Dorsolateral prefrontal cortex (tissue), 122 donors: ENCODE measurements at places on chromosomes 11 and 22.

DNA sequence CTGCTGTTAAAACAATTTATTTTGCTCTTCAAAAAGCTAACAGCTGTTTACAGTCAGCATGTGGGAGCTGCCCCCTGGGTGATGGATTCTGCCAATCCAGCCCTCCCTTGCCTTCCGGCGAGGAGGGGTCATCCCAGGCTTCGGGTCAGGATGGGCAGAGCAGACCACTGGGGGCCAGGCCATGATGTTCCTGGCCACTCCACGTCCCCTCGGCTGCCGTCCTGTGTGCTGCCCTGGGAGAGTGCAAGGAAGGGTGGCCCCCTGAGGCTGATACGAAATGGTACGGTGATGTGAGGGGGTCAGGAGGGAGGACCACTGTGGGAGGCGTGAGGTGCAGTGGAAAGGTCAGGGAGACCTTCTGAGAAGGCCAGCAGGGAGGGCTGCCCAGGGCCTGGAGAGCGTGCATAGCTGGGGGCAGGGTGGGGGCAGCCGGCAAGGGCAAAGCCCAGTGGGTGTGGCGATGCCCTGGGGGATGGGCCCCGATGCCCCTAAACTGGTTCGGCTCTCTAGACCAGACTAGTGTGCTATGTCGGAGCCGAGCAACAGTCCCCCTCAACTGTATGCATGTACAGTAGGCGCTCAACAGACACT lies 41.3 kb downstream of the RTN4R start:
- DNase-seq = no peak

- DNase-seq = no peak
Measured at GRCh38 chr22:38411016-38411415, 44.0 kb downstream of the KCNJ4 start.

DNA sequence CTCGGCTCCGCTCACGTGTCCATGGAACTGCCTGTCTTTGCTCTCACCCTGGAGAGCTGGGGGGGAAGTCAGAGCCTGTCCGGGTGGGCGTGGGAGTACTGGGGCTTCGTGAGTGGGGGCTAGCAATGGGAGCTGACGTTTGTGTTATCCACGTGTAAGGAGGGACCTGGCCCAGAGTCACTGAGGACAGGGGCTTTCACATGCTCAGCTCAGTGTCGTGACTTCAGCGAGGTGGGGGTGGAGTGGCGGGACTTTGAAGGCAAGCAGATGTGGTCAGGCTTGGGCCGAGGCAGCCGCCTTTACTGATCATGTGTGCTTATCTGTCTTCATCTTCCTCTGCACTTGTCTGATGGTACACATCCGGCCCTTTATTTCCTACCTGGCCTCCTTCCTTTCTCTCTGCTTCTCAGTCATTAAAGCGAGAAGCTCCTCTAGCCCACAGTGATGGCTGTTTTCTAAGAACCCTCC lies 113.1 kb upstream of the NNMT start:
- no peak for DNase-seq

DNA sequence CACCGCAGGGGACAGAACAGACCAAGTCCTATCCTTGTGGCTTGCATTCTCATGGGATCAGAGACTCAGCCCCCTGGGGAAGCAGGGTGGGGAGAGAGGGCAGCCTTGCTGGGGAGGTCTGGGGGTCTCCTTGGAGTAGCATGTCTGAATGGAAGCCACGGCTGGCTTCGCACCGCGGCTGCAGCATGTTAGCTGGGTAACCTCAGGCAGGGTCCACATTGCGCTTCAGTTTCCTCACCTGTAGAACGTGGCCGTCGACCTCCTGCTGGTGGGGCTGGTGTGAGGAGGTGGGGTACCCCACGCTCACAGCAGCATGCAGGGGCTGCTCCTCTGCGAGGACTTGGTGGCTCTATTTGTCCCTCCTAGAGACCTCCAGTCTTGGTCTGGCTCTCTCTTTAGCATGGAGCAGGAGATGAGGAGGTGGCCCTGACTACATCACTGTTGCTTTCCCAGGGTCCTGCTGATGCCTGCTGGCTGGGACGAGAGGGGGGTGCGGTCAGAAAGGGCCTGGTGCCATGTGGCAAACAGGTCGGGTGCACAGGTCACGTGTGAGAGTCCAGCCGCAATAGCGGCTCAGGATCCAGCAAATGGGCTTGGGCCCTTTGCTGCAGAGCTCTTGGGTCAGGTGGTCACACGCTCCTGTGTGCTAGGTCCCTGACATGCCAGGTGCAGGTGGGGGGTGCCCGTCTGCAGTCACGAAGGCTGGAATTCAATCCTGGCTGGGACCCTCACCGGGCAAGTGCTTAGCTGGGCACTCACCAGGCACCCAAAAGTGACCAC lies 35.4 kb upstream of the SMIM38 start:
- DNase-seq = peak; percentile 7

DNA sequence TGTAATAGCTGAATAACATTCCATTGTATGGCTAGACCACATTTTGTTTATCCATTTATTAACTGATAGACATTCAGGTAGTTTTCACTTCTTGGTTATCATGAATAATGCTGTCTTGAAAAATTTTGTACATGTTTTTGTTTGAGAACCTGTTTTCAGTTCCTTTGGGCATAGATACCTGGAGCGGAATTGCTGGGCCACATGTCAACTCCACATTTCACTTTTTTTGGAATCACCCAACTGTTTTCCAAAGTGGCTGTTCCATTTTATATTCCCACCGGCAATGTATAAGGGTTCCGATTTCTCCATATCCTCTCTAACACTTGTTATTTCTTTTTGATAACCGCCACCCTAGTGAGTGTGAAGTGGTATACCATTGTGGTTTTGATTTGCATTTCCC lies 184.3 kb downstream of the LARGE1 start:
- DNase-seq = no peak

GRCh38 chr11:11420191-11420898 lies 67.3 kb upstream of the CSNK2A3 start:
- DNase-seq = no peak

- DNase-seq = no peak
Measured at GRCh38 chr11:69558519-69558941, 77.1 kb downstream of the LINC01488 start.

DNA sequence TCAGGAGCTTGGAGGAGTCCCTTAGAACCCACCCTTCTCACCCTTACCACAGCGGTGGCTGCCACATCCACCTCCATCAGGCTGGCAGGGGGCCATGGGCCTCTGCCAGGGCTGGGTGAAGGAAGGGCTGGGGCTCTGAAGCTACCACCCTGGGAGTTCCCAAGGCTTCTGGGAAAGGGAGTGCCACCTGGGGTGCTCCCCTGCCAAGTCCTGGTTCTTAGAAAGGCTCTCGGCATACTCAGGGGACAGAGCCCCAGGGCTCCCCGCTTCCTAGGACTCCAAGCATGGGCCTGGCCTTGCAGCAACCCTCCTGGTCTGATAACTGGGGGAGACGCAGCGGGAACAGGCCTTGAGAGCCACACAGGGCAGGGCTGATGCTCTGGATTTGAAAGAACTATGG lies 438 bp upstream of the PLA2G3 start:
- no peak for DNase-seq

DNA sequence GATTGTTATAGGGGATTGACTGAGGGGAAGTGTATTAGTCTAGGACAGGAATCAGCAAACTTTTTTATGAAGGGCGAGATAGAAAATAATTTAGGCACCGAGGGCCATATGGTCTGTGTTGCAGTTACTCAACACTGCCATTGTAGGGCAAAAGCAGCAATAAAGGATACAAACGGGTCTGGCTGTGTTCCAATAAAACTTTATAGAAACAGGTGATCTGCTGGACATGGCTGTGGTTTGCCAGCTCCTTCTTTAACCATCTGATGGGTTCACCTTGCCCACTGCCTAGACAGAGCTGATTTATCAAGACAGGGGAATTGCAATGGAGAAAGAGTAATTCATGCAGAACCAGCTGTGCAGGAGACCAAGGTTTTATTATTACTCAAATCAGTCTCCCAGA lies 20.0 kb downstream of the PRR5L start:
- no peak for DNase-seq

GRCh38 chr11:32068134-32068870 lies 22.6 kb upstream of the RCN1 start:
- no peak for DNase-seq

DNA sequence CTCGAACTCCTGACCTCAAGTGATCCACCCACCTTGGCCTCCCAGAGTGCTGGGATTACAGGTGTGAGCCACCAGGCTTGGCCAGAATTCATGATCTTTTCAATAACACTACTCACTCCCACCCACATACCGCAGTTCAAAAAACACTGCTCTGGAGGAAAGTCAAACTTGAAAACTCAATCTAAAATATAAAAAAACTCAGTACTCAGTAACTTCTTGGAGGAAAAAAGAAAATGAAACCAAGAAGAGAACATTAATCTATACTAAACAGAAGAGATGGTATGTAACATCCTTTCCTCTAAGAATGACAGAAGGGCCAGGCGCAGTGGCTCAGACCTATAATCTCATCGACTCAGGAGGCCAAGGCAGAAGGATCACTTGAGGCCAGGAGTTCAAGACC lies 58.3 kb downstream of the MRTFA start:
- DNase-seq = no peak

DNA sequence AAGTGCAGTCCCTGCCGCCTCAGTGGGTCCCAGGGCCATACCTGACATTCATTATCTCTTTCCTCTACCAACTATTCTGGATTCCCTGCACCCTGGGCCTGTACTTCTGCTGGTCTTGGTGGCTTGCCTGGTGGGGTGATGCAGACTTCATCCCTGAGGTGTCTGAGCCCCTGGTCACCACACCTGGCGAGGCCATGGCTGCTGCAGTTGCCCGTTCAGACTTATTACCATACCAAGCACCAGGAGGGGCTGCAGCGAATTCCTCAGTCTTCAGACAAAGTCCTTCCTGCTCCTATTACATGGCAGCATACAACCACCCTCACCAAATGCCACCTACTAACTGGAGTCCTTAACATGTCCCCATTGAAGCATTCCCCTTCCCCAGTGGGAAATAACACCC lies 73.0 kb upstream of the SLC22A12 start:
- no peak for DNase-seq

DNA sequence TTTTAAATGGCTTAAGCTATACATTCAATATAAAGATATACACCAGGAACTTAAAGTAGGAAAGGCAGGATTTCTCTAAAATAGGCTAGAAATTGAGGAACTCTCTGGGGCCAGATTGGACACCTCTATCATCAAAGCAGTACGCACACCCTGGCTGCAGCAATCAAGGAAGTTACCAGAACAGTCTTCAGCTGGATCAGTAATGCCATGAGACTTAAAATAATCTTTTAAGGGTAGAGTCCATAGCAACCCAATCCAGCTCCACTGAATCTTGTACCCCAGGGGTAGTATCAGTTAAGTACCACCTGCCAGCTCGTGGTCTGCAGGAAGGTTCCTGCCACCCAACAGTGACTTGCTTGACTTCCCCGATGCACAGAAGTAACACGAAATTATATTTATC lies 3.0 kb downstream of the RDX start:
- DNase-seq = no peak

DNA sequence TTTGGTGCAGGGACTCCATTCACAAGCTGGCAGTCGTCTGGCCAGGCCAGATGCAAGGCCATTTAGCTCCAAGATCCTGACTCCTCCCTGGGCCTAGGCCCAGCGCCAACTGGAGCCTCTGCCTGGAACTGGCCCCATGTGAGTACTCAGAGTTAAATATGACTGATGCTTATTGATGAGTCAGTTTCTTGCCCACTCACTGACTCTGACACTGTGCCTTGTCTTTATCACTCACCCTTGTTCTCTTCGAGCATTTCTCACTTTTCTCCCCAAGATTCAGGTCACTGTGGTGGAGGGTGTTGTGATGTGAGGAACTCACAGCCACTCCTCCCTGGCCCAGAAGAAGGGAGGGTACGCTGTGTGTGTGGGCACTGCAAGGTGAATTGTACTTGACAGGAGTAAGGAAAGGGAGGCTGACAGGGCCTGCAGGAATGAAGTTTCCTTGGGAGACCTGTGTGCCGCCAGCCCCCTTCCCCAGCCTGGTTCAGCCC lies 23.2 kb upstream of the ST3GAL4 start:
- peak; percentile 49 for DNase-seq

DNA sequence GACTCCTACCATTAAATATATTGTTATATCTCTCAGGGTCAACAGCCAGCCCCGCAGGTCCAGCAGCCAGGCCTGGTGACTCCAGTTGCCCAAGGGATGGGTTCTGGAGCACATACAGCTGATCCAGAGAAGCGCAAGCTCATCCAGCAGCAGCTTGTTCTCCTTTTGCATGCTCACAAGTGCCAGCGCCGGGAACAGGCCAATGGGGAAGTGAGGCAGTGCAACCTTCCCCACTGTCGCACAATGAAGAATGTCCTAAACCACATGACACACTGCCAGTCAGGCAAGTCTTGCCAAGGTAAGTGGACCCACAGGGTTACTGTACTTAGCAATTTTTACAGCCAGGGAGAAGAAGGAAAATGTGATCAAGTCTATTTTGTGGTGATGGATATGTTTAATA lies 35.1 kb downstream of the EP300 start:
- DNase-seq = no peak

DNA sequence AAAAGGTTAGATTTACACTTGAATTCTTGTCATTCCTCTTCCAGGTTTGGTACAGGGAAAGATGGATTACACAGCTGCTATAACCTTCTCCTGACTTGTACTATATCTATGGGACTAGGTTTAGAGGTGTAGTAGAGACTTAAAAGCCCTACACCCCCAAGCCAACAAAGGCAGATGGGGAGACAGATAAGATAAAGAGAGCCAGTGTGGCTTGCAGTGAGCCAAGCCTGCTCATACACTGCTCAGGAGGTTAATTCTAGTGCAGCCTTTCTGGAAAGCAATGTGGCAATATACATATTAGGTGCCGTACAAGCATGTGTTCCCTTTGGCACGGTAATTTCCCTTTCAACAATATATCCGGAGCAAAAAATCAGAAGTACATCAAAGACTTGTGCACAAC lies 10.8 kb downstream of the SIK3 start:
- DNase-seq = no peak

DNA sequence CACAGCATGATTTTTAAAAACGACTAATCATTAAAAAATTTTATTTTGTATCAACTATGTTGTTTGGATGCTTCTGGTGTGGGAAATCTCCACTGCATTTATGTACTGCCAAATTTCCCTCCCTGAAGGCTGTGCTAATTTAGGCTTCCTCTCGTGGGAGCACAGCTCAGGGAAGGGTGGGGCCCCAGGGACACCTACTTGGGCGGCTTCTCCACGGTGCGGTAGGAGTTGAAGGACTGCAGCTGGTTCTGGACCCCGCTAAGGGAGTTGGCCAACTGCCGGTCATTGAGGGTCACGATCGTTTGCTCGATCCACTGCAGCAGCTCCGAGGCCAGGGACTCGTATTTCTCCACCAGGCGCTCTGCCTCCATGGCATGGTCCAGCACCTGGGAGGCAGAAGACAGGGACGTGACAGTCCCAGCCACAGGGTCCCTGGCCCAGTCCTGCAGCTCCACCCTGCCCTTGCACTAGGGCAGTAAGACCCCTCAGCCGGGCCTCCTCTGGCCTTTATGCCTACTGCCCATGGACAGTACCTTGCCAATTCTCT lies 18.6 kb downstream of the SPTBN2 start:
- DNase-seq = no peak
